CD4-positive, alpha-beta T cell treated with Interleukin-15 for 4 hours (primary cell): ENCODE measurements at places on chromosomes 2 and 18.

GRCh38 chr2:173656086-173656485, 301.4 kb downstream of the CDCA7 start:
- no peak for DNase-seq

DNA sequence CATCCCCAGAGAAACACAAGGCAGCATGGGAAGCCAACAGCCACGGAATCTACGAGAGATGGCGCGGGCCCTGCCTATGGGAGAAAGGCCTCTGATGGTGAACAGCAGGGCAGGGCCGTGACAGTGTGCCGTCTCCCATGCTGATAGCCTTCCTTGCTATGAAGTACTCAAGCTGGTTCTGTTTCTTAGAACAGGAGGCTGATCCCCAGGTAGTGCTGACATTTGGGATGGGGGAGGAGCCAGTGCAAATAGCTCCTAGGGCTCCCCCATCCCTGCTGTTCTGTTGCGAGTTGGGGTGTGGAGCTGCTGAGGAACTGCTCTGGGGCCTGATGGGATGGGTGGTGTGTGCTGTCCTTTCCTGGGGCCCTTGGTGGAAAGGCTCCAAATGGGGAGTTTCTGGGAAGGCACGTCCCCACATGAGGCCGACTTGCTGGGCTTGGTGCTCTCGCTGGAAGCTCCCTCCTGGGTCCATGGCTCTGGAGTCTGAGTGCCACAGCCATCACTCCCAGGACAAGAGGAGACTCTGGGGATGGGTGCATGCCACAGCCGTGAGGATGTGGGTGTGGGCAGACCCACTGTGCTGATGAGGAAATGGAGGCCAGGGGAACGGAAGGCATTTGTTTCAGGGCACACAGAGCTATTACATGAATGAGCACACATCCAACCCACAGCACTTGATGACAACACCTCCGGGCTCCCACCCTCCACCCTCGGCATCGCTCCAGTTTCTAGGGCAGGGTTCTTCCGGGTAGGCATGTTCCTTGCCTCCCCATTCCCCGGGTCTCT, 246.8 kb downstream of the HDAC4 start:
- no peak for DNase-seq

DNA sequence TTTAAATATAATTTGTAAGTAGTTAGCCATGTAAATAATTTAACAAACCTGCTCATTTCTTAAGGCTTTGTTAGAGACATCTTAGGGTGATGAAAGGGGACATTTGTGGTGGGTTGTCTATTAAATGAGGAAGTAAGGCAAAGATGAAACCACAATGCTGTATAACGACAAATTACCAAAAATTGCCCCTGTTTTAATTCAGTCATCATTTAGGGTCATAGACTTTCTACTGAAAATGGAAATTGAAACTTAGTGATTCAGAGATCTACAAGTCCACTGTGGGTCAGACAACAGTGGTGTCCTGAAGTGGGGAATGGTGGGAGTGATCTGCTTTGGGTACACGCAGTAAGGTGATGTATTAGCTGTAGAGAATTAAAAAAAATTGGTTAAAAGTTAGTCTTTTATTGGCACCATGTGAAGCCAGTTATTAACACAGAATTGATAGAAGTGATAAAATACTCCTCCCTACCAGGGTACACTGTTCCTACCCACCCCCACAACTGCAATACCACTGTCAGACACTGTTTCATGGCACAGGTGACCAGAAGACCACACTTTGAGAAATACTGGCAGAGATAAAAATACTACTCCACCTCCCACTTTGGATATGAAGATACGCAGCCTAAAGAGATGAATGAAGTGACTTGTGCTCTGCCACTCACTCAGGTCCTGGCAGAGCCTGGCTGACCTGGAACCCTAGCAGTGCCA, 13.4 kb downstream of the CERS6 start:
- DNase-seq: no peak

DNA sequence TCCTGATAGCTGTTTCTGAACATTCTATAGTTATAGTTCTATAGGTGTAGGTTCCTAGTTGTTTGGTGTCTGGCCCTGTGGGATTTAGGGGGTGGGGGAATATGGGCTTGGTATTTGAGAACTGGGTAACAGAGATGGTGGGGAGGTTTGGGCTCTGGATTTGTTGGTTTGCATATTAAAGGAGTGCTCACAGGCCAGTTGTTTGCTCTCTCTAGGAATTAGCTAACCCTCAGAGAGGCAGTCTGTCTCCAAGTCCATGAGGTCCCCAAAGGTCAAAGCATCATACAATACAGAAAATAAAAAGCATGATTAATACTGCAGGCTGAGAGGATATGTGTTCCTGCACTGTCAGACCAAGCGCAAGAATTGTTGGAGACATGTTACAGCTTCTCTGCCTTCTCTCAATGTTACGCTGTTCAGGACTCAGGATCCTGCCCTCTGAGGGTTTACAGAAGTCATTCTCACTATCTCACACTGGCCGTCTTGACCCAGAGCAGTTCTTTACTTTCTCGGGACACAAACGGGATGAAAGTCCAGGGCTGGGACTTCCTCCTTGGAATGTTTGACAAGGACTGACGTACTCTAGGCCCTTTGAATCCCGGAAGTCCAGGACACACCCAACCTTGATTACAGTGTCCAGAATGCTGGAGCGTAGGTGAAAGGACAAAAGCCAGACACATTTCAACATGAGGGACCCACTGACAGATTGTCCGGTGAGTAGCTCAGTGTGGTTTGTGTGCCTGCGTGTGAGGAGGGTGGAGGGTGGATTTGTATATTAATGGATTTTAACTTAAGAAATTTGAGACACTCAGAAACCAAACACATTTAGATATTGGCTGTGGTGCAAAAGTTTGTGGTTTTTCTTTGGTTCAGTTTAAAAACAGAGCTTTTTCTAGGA, at the start of gene NOSTRIN:
NOSTRIN (plus strand) TSS at position 677 of the 898 bp plus-strand sequence; CDS start at position 687, 10 bp downstream.
- DNase-seq: no peak

DNA sequence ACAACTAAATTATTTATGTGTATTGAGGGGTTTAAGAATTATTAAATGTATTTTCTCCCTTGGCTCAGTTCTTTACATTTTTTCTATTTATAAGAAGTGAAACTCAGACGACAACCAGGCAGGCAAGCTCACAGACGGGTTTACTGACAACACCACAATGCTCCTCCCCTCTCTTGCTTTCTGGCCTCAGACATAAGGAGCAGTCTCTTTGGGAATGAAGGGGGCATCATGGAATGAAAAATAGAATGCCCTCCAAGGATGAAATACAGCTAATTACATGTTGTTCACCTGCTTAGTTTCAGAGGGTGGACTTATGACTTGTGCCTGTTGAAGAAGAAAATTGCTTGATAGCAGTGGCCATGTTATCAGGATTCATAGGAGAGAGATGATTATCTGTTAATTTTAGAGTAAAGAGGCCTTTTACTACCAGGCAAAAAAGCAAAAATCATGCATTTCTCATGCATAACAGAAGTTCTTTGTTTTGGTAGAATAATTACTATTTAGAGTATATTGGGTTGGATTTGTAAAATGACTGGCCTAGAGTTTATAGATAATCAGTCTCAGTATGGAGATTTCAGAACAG, 172.1 kb upstream of the LRRTM1 start:
- no peak for DNase-seq

GRCh38 chr18:78629426-78629825, 350.2 kb upstream of the SALL3 start:
- no peak for DNase-seq

GRCh38 chr2:239160226-239161143, 240.3 kb downstream of the HDAC4 start:
- no peak for DNase-seq

DNA sequence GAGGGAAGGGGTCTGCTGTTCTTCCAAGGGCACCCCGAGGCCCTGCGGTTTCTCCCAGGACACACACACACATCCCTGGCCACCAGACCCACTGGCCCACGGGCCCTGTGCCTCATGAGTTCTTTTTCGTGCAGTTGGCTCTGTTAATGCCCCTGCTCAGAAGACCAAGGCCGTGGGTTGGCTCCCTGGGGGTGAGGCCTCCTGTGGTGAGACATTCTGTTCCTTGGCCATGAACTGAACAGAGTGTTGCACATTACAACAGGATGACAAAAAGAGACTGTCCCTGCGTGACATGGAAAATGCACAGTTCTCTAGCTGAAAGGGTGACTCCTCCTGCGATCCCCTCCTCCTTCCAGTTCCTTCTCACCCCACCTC, 30.7 kb downstream of the SH2D6 start:
- DNase-seq: no peak

GRCh38 chr2:113692698-113693428, 63.6 kb downstream of the SLC35F5 start:
- peak; percentile 28 for DNase-seq

DNA sequence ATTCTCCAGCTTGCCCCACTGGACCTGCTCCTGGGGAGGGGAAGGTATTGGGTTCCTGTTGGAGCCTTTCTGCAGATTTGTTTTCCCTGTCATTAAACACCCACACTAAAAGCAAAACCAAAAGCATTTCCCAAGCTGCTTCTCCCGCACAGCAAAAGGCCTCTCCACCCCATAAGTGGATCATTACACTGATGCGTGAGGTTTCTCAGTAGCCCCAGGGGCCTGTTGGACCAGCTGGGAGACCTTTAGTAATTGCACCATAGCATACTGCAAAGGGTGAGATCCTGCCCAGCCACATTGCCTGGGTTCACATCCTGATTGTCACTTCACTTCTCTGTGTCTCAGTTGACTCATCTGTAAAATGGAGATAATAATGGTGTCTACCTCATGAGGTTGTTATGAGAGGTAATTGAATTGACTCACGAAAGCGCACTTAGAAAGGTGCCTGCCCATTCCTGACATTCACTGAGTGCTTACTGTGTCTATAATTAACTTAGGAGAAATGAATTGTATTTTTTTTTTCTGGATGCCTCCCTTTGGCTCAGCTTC, 43.9 kb downstream of the TOGARAM2 start:
- DNase-seq: no peak

DNA sequence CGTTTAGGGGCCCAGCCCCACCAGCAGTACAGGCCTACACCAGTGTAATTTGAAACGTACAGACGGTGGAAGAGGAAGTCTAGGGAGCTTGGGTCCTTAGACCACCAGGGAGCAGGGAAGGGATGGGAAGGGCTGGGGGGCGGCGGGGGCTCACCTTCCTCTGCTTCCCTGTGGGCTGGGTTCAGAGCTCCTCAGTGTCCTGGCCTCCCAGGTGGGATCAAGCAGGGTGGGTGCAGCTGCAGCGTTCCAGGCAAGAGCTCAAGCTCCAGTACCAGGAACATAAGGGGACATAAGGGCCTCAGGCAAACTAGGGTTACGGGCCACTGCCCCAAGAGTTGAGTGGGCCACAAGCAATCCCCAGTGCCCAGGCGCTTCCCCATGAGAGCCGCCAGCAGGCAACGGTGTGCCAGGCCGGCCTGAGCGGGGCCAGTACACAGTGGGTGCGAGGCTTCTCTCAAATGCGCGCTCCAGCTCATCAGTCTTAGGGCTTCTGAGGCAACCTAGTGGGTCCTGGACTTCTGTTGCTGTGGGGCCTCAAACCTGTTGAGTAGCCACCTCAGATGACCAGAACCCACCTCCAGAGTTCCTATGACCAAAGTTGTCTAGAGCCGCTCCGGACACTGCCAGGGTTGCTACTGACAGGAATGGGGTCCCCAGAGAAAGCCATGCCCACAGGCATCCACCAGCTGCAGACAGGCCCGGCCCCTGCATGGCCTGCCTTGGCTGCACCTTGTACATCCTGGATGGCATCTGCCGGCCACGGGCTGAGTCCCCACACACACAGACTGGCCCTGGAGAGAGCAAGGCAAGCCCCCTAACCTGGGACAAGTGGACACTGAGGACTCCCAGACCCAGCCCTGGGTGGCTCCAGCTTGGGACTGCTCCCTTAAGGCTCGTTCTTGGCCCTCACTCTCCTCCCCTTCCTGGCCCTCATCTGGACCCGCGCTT, 5.2 kb downstream of the ANKRD23 start:
- no peak for DNase-seq

GRCh38 chr2:201343559-201343958, 13.6 kb downstream of the FLACC1 start:
- no peak for DNase-seq
